ENCODE measurements at places on chromosomes 2 and 18.

GRCh38 chr2:30233271-30234009 lies 2.1 kb downstream of the LBH start:
- DNase-seq, result no peak

DNA sequence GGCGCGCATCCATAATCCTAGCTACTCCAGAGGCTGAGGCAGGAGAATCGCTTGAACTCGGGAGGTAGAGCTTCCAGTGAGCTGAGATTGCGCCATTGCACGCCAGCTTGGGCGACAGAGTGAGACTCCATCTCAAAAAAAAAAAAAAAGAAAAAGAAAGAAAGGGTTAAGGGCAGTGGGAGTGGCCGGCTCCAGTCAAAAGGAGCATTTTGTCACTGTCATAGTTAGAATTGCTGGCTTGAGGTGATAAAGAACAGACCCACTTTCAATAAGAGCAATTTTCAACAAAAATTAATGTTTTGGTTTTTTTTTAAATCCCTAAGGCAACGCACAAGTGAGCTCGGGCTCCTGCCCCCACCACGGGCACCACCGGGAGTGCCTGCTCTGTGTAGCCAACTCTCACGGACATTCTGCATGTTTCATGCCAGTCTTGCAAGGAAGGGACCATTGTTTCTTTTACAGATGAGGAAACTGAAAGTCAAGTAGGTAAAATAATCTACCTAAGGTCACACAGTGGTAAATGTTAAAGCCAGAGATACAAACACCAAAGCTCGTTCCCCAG lies 8.5 kb downstream of the CIB4 start:
- no peak for DNase-seq

GRCh38 chr2:165911981-165912380 lies 41.6 kb downstream of the TTC21B start:
- no peak for DNase-seq

DNA sequence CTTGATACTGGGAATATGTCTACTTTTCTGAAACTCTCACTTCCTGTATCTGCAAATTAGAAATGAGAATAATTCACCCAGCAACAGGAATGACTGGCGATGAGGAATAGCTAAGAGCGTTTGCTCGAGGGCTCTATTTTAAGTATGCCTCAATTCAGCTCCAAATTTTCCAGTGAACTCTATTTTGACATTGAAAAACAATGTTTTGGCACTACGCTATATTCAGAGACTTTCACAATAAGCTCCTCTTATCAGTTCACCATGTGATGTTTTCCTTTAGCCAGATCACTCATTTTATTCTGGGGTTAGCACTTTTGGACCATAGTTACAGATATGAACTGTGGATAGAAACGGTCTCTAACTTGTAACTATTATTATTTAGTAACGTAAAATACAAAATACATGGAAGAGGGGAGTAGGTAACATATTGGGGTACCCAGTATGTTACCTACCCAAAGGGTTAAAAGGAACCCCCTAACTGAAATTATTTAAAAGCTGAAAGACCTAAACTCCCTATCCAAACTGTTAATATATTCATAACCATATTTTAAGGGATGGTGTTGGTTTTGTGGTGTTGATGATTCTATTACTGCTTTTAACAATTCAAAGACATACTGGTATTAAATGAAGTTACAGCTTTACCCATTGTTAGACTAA lies 28.1 kb downstream of the SLC40A1 start:
- no peak for DNase-seq

GRCh38 chr2:220513573-220514288 lies 886.3 kb downstream of the SLC4A3 start:
- no peak for DNase-seq

- no peak for DNase-seq
These were observed 37.8 kb downstream of the GATA6 start for GRCh38 chr18:22207021-22207758.

DNA sequence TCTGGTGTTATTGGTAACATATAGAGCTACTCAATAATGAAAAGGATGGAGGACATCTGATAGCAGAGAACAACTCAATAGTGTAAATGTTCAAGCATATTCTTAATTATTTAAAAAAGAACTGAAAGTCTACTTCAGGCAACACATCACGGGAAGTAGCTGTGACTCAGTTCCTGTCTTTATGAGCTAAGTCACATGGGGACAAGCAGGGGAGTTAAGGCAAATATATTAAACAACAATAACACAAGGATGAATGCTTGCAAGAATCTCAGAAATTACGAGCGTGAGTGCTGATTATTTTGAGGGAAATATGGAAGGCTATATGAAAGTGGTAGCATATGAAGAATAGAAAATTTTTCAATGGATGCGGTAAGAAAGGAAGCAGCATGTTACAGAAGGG lies 4.0 kb upstream of the HNMT start:
- no peak for DNase-seq

DNA sequence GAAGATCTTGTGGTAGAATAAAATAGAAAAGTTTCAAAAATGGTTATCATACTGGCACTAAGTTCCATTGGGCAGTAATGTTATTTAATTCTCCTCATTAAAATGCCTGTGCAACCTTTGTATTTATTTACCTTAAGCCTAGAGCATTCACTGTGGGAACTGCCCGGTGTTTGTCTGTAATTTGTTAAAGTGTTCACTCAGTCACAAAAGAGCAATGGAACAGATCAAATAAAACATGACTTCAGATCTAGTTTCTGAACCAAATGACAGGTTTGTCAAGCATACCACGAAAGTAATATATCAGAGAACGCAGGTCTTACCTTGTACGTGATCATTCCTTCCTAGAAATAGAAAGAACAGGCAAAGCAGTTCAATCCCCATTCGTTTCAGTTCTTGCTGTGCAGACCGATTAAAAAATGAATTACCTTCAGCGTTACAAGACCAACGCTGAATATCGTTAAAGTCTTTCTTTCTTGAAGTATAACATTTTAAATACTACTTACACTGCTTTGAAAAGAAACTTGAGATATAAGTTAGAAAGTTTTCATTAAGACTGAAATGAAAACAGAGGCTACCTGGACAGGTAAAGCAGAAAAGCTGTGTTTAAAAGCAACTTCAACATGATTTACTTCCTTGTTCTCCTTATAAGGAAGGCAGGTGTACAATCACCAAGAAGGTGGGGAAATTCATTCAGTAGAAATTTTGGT lies at the start of gene ITGB6:
TSS of gene ITGB6 (minus strand) at position 590 of the 707 bp plus-strand sequence. CDS start at position 381, 209 bp downstream.
- no peak for DNase-seq

GRCh38 chr2:211545582-211545981 lies 989.2 kb downstream of the CPS1 start:
- peak; percentile 71 for DNase-seq

GRCh38 chr2:118371515-118371914 lies 283.2 kb downstream of the INSIG2 start:
- DNase-seq, result peak; percentile 20

- DNase-seq, result no peak
These were observed 64.0 kb downstream of the SLC39A10 start for GRCh38 chr2:195721042-195721441.

- no peak for DNase-seq
These were observed 1246.3 kb upstream of the PIK3C3 start for GRCh38 chr18:40708726-40709125.

GRCh38 chr18:29912351-29912750 lies 1130.2 kb downstream of the DSC3 start:
- no peak for DNase-seq

GRCh38 chr2:156023229-156023869 lies 309.2 kb downstream of the NR4A2 start:
- no peak for DNase-seq

- DNase-seq, result no peak
These were observed 36.4 kb downstream of the RAMP1 start for GRCh38 chr2:237895544-237896506.

DNA sequence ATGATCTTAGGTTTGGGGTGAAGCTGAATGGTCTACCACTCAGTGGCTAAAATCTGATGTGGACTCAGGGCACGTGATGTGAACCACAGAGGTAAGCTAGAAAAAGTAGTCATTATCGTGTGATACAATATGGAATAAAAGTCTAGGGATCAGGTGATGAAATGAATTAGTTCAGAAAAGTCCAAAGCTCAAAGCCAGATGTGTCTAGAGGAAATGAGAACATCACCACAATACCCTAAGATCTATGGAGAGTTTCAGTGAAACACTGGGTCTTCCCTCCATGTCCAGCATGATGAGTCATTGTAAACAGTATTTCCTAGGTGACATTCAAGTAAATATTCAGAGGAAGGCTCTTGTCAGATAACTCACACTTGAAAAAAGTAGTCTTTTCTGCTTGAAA lies 1257.4 kb upstream of the ZEB2 start:
- no peak for DNase-seq

DNA sequence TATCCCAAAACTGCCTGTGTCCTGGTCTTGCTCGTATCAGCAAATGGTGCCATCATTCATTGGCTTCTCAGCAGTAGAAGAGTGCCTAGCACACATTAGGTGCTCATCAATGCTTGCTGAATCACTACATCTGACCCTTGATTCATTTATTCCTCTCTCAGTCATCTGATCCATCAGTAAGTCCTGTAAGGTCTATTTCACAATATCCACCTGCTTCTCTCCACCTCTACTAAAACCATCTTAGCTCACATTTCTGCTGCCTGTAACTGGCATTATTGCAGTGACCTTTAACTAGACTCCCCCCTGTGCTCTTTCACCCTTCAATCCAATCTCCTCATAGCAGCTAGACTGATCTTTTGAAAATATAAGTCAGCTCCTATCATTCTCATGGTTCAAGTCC lies 387.6 kb upstream of the SPRED2 start:
- no peak for DNase-seq

DNA sequence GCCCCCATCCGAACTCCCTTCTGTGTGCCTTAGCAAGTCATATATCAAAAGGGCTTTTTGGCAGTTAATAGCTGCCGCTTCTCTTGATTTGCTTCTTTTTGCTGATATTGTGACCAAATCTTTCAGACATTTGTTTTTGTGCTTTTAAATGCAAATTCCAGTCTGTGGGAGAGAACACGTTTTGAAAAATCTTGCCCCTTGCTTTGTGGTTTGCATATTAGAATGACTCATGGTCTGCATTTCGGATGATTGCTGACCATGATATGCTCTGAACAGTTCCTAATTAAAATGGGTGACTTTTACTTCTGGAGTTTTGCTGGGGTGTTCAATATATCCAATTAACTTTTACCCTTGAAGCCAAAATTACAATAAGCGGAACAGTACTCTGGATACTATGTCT lies 58.2 kb upstream of the ST6GAL2 start:
- no peak for DNase-seq

GRCh38 chr18:79900610-79901570 lies 50.6 kb downstream of the SLC66A2 start:
- no peak for DNase-seq
